ENCODE measurements at places on chromosomes 6 and 20.

GRCh38 chr6:79626811-79627210 is 4.3 kb upstream of the SH3BGRL2 start:
- no peak for DNase-seq

DNA sequence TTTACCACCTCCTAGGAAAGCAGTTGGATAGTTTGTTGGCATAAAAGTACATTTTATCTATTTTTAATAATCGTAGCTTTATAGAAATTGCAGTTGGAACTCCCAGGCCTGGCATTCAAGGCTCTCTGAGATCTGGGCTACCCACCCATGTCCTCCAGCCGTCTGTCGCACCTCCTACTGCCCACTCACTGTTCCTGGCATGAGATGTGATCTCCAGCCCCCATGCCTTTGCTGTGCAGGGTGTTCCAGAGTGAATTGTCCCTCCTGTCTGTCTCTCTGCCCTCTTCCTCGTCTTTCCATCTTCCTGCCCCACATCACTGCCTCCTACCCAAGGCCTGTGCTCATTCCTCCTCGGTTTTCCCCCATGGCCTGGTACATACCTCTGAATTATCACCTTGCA is 50.7 kb downstream of the PTPN1 start:
- DNase-seq, result no peak

- DNase-seq, result peak; percentile 26
Measured at GRCh38 chr6:7086488-7086887, 21.3 kb upstream of the RREB1 start.

GRCh38 chr6:6494677-6495076 is 93.8 kb upstream of the LY86 start:
- no peak for DNase-seq

- peak; percentile 53 for DNase-seq
Measured at GRCh38 chr6:152091851-152092341, 284.4 kb downstream of the ESR1 start.

- peak; percentile 97 for DNase-seq
Measured at GRCh38 chr6:139743664-139744437, 369.4 kb upstream of the CITED2 start.

DNA sequence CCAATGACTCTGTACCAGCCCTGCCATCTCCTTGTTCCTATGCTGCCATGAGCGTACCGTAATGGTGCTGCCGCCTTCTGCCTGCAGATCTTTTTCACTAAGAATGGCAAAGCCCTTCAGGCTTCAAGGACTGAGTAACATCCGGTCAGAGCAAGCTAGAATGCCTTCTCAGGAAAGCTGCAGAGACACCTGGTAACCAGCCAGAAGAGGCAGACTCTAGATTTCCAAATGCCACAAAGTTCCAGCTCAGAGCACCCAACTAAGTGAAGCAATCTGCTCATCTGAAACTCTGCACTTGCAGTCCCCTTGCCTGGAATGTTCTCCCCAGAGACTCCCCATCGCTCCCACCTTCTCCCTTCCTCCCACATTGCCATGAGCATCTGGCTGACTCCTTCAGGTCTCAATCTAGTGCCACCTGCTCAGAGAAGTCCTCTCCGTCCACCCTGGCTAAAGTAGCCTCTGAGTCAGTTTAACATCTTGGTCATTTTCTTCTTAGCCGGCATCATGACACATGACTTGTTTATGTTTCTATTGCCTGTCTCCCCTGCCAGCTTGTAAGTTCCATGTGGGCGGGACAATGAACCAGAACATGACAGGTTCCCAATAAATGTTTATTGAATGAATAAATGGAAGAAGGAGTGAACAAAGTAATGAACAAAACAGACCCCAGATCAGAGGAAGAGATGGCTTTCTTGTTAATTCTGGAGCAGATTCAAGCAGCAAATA is 6.9 kb upstream of the OCSTAMP start:
- peak; percentile 67 for DNase-seq

- DNase-seq, result peak; percentile 31
Measured at GRCh38 chr6:113595911-113596376, 261.2 kb upstream of the MARCKS start.

GRCh38 chr6:52512199-52512598 is 64.7 kb downstream of the TRAM2 start:
- peak; percentile 92 for DNase-seq
